ENCODE measurements at places on chromosomes 16 and 17.

GRCh38 chr16:81710596-81710995 is 68.5 kb upstream of the PLCG2 start:
- DNase-seq = no peak

- no peak for DNase-seq
Measured at GRCh38 chr16:802914-803753, 2.6 kb upstream of the GNG13 start.

GRCh38 chr17:40995116-40995515 is 1.2 kb upstream of the KRTAP3-3 start:
- no peak for DNase-seq

- DNase-seq = no peak
Measured at GRCh38 chr16:20942256-20942655, 41.7 kb downstream of the LYRM1 start.

- no peak for DNase-seq
Measured at GRCh38 chr17:3960764-3961163, 3.5 kb downstream of the ATP2A3 start.

DNA sequence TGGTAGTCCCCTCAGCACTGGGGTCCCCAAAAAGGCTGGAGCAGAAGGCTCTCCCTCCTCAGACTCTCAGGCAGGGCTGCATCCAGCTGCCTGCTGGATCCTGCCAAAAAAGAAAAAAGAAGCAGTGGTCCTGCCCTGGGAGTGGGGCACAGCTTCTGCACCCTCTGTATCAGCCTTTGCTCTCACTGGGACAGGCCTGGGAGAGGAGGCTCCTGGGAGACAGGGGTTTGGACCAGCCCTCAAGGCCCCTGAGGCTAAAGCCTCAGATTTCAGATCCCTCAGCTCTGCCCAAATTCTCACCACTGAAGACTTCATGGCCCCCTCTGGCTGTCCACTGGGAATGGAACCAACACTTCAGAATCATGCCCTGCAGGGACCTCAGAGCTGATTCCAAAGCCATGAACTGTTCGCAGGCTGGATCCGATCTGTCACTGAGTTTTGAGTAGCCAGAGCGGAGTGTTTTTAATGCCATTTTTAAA is 96.9 kb downstream of the C16orf78 start:
- no peak for DNase-seq

GRCh38 chr17:62750631-62751051 is 57.5 kb downstream of the MARCHF10 start:
- peak; percentile 35 for DNase-seq

DNA sequence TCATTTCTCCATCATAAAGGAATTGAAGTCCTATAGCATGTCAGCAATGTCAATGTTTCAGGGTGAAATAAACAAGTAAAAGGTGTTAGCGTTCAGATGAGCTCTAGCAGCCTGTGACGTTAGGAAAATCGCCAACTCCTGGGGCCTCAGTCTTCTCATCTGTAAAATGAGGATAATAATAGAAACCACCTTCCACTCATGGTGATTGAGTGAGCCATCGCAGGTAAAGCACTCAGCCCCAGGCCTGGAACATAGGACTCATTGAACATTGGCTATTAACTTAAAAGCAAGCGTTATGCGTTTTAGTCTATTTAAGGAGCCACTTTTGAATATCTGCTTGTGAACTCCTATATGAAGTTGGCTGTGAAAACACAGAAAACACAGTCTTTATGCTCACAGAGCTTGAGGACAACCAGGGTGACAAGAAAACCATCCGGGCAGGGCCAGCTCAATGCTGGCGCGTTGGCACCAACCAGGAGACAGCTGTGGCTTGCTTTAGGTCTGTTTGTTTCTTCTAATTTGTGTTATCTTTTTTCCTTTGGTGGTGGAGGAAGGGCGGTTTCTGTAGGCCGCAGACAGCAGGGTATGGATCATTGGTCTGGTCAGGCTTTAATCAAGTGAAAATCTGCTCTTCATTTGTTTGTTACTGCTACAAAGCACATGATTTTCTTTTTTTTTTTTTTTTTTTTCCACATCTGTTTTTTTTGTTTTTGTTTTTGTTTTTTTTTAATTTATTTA is 35.7 kb upstream of the MED9 start:
- DNase-seq = no peak

DNA sequence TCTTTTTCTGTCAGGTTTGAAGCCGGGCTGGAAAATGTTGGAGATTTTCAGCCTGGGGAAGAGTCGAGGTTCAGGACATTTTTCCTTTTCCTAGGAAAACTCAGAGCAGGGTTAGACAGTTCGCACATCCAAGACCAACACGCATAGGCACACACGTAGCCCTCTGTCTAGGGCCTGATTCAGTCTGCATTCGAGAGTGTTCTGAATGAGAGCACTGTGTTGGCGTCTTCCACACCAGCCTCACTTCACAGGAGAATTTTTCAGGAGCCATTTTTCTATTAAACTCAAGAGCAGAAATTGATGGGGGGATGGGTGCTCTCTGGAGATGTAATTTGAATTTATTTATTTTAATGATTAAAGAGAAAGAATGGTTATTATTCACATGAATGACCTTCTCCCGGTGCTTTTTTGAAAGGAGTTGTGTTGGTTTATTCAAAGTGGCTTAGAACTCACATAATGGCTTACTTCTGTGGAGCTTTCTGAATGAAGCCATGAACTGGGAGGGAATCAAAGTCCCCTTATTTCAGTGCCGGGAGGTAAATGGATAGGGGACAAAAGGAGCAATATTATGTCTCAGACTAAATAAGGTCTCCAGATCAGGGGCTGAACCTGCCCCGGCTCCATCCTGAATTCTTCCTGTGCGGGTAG is 194.3 kb downstream of the CCDC182 start:
- no peak for DNase-seq

- DNase-seq = no peak
Measured at GRCh38 chr16:4401094-4401501, 15.3 kb downstream of the CORO7 start.

DNA sequence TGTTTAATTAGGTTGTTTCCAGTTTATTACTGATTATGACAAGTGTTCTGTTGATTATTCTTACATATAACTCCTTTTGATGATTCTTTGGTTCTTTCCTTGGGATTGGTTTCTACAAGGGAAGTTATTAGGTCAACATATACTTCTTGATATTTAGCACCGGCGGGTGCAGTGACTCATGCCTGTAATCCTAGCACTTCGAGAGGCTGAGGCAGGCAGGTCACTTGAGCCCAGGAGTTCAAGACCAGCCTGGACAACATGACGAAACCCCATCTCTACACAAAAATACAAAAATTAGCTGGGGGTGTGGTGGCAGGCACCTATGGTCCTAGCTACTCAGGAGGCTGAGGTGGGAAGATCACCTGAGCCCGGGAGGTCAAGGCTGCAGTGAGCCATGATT is 120.2 kb upstream of the HAS3 start:
- no peak for DNase-seq

- DNase-seq = no peak
Measured at GRCh38 chr17:41724476-41725050, 9.9 kb downstream of the HAP1 start.

- DNase-seq = no peak
Measured at GRCh38 chr17:79282294-79282693, 207.7 kb downstream of the ENGASE start.

DNA sequence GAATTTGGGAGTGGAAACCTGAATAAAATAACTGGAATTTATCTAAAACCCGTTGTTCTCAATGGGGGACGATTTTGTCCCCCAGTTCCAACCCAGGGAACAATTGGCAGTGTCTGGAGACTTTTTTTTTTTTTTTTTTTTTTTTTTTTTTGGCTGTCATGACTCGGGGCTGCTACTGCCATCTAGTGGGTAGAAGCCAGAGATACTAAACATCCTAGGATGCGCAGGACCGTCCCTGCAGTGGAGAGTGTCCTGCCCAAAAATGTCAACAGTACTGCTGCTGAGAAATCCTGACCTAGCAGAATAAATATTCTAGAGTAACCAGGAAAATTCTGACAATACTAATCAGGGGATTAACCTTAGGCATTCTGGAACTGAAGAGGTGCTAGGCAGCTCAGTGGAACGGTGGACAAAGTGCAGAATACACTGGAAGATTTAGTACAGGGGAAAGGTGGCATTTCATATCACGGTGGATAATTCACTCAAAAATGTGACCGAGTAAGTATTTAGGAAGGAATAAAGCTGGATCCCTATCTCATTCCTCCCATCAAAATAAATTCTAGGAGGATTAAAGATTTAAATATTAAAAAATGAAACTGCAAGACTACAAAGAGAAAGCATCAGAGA is 107.6 kb downstream of the SPECC1 start:
- peak; percentile 82 for DNase-seq

- DNase-seq = peak; percentile 13
Measured at GRCh38 chr16:67539691-67540635, 11.3 kb downstream of the RIPOR1 start.

DNA sequence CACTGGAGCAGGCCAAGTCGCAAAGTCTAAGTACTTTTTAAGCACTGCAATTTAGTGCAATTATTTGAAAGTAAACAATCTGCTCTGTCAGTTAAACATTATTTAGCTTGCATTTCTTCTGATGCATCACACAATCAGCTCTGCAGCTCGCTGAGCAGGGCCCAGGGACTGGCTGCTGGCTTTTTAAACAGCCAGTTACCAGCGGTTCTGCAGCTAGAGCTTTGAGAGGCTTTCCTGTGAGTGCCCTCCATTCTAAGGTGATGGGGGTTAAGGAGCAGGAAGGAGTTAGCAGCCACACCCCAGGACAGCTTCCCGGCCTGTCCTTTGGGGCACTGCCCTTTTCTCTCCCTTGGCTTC is 154.3 kb downstream of the SALL1 start:
- DNase-seq = no peak

DNA sequence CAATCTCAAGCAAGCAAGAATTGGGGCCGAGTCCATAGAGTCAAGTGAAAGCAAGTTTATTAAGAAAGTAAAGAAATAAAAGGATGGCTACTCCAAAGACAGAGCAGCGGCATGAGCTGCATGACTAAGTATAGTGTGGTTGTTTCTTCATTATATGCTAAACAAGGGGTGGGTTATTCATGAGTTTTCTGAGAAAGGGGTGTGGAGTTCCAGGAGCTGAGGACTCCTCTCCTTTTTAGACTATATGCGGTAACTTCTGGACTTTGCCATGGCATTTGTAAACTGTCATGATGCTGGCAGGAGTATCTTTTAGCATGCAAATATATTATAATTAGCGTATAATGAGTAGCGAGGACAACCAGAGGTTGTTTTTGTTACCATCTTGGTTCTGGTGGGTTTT is 819.9 kb downstream of the KCNJ2 start:
- DNase-seq = no peak

DNA sequence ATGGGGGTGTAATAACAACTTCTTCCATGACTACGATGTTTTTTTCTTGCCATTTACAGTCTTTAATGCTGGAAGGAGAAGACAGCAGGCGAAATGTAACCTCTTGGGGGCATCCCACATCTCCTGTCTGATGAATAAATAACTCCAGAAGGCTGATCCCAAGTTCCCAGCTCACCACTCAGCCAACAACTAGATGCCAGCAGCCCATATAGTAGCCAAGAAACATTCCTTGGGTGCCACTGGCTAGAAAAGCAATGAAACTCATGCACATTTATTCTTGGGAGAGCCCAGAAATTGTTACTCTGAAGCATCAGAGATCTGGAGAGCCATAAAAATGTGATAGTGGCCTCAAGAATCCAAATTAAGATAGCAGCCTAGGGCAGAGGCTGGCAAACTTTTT is 22.7 kb upstream of the TMEM101 start:
- no peak for DNase-seq

Measured in stomach (tissue), 19 donors.